ENCODE measurements at places on chromosomes 1 and 21. TPM values are rescaled to one million over a fixed set of nuclear protein-coding genes. Genes with fewer than 3 reads are reported as not detected.

The LCE6A gene
- not detected for total RNA-seq

The IL22RA1 gene
- 2.1 TPM for total RNA-seq

The B3GALT5 gene
- under 0.01 TPM for total RNA-seq

The NKAIN1 gene
- not detected for total RNA-seq

The SPRR5 gene
- 0.71 TPM for total RNA-seq

Measured in airway epithelial cell (primary cell).